ENCODE measurements at places on chromosomes 4 and X.
A peak's percentile ranks its signal among the peaks of the same experiment; 100 is the strongest.

DNA sequence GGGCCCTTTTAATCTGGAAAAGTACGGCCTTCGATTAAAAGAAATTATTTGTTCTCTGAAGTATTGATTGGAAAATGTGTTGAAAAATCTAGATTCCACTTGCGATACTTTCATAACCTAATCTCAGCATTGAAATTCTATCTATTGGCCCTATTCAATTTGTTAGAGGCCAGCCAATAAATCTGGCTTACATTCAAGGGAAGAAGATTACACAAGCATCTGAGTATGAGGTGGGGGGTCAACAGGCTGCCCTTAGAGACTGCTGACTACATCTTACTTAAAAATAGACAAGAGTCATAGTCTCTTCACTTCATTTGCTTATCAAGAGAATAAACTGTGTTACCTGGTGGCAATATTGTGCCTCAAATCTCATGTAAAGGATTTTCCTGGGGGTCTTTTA lies 248.0 kb upstream of the KCNIP4 start:
- DNase-seq, result no peak

GRCh38 chr4:89658701-89659024 lies 178.3 kb downstream of the SNCA start:
- DNase-seq, result no peak

DNA sequence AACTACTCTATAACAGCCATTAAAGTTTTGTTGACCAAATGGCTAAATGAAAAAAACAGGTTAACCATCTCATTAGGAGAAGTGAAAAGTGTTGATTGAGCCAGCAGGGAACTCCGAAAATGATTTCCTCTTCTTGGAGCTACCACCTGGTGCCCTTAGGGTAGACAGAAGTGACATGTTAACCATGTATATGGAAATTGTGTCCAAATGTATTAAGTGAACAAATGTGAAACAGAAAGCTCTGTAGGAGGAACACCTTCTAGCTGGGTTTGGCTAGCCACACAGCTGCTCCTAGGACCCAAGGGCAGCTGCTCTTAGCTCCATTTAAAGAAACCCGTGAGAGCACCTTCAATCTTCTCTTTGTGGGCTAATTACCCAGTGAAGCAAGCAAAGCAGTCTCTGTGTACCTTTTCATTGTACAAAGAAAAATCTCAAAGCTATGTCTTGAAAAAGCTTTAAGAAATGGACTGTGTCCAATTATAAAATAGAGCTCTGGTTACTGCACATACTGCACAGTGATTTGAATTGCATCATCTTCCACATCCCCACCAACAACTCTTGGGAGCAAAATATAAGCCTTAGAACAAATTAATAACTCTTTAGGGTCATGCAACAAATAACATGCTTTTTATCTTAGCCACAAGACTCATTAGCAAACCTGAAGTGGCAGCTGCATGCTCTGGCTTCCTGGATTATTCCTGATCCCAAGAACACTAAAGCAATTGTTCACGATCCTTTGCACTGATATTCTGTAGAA lies 59.2 kb upstream of the PARM1 start:
- no peak for DNase-seq

DNA sequence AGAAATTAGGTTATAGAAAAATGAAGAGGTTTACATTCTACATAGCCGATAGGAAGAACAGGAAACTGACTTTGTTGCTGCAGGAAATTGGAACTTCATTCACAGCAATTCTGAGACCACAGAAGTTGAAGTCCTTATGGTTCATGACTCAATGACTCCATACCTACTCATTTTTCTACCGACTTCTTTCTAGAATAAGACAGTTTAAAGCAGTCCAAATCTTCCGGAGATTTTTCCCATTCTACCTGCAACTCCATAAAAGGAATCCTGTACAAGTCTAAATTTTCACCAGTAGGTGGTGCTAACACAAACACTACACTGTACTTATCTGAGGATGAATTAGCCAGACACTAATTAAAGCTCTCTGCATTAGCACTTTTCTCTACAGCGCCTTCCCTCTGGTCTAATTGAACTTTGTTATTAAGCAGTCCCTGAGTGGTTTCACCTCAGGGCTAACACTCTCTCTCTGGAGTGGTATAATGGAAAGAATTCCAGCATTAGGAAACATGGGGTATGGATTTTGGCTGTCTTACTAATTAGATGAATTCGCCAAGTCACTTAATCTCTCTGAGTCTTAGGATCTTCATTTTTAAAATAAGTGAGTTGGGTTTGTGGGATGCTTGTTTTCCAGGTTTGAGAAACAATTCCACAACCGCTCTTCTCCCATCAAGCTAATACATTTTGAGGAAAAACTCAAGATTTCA lies 167.9 kb downstream of the SMIM20 start:
- DNase-seq, result no peak

DNA sequence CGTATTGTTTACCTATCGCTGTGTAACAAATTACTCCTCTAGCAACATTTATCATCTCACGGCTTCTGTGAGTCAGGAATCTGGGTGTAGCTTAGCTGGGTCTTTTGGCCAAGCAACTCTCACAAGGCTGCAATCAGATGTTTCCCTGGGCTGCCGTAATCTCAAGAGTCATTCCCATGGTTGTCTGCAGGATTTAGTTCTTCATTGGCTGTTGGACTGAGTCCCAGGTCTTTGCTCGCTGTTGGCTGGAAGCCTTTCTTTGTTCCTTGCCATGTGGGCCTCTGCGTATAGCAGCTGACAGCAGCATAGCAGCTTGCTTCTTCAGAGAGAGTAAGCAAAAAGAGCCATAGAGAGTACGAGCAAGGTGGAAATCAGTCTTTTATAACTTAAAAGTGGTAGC lies 16.8 kb downstream of the POLR2B start:
- DNase-seq, result peak; percentile 67

DNA sequence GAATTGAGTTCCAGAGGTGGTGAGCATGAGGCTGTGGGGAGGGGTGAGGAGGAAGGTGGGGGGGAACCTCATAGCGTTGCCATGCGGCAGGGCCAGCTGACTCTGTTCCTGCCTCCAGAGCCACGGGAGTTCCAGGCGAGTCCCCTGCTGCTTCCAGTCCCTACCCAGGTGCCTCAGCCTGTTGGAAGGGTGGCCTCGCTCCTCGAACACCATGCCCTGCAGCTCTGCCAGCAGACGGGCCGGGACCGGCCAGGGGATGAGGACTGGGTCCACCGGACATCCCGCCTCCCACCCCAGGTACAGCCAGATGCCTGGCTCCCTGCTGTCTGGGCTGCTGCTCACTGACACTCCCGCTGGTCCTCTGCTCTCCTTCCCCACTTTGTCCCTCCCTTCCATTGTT lies 7.9 kb downstream of the CCDC22 start:
- DNase-seq, result no peak

Measured in body of pancreas (tissue), 4 donors.